ENCODE measurements at places on chromosomes 1 and 21. TPM values are rescaled to one million over a fixed set of nuclear protein-coding genes. Genes with fewer than 3 reads are reported as not detected.

DNASE2B gene
- not detected for polyA plus RNA-seq

SMG7 gene
- polyA plus RNA-seq, result 29.1 TPM

ADCY10 gene
- polyA plus RNA-seq, result 0.03 TPM

SELE gene
- not detected for polyA plus RNA-seq

RPAP2 gene
- 6.6 TPM for polyA plus RNA-seq

TPTE gene
- polyA plus RNA-seq, result not detected

EPHX1 gene
- polyA plus RNA-seq, result 279 TPM

OR6P1 gene
- polyA plus RNA-seq, result not detected

PCAT6 gene
- 1.9 TPM for polyA plus RNA-seq

OR14K1 gene
- not detected for polyA plus RNA-seq

RBBP5 gene
- 15.9 TPM for polyA plus RNA-seq

SLC27A3 gene
- 2.7 TPM for polyA plus RNA-seq

TMIGD3 gene
- polyA plus RNA-seq, result not detected

C1QB gene
- polyA plus RNA-seq, result not detected

FAM177B gene
- polyA plus RNA-seq, result not detected

FAM72C gene
- 10.9 TPM for polyA plus RNA-seq

GRCh38 chr21:32022146-32022545 lies 149.3 kb downstream of the HUNK start:
- no peak for DNase-seq

GRCh38 chr21:40595806-40596205 lies 251.2 kb downstream of the DSCAM start:
- no peak for DNase-seq

DNA sequence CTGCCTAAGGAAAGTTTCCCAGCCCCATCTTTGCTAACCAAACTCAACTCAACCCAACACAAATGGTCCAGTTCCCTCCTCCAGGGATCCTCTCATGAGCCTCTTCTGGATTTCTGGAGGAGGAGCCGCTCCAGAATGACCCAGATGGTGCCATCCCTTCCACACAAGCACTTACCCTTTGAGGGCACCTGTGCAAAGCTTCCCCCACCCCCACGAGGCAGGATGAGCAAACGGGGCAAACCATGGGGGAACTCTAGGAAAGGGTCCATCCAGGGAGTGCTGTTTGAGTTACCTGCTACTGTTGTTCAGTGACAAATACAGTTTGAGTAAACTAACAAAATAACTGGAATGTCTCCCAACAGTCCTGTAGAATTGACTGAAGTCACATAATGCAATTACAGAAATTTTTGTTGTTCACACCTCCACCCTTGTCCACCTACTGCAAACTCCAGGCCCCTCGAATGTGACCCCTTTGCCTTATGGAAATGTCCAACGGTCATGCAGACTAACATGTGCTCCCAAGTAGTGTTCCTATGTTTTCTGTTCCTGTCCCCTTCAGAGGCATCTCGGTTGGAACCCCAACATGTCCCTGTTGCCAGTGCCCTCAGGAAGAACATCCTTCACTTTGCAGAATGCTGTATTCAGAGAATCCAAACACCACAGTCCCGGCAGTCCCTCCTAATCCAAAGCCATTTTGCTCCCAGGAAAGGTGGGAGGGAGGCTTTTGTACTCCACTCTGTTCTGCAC lies 160.1 kb downstream of the RRAGC start:
- DNase-seq, result no peak

- no peak for DNase-seq
Measured at GRCh38 chr1:16189003-16189402, 23.4 kb downstream of the ARHGEF19 start.

- DNase-seq, result no peak
Measured at GRCh38 chr1:1123581-1124507, 8.0 kb upstream of the C1orf159 start.

GRCh38 chr1:199724049-199724448 lies 303.5 kb upstream of the NR5A2 start:
- no peak for DNase-seq

DNA sequence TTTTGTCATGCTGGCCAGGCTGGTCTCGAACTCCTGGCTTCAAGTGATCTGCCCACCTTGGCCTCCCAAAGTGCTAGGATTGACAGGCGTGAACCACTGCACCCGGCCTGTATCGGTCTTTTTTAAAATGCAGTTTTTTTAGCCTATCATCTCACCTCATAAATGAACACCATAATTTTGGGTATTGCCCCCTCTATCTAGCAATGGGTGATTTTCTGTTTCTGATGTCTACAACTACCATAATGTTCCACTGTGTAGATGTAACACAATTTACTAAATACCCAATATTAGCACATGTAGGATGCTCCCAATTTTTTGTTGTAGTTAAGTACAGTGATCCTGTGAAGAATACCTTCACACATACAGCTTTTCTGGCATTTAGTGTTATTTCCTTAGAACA lies 2.0 kb upstream of the CAMTA1 start:
- no peak for DNase-seq

GRCh38 chr1:95366498-95366897 lies 132.5 kb downstream of the RWDD3 start:
- no peak for DNase-seq

DNA sequence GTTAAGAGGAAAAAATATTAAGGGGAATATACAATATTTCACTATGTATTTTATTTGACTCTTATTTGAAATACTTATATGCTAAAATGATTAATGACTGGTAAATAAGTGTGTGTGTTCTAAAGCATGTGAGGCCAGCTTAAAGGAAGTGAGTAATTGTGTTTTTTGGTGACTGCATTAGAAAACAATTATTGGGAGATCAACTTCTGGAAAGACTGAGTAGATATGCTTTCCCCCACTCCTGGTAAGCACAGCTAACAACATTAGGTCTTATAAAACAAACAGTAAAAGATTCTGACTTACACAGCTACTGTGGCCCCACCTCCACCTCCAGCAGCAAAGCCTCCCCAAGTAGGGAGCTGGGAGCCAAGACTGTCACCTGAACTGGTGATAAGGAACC lies 403.0 kb downstream of the SRGAP2C start:
- no peak for DNase-seq

DNA sequence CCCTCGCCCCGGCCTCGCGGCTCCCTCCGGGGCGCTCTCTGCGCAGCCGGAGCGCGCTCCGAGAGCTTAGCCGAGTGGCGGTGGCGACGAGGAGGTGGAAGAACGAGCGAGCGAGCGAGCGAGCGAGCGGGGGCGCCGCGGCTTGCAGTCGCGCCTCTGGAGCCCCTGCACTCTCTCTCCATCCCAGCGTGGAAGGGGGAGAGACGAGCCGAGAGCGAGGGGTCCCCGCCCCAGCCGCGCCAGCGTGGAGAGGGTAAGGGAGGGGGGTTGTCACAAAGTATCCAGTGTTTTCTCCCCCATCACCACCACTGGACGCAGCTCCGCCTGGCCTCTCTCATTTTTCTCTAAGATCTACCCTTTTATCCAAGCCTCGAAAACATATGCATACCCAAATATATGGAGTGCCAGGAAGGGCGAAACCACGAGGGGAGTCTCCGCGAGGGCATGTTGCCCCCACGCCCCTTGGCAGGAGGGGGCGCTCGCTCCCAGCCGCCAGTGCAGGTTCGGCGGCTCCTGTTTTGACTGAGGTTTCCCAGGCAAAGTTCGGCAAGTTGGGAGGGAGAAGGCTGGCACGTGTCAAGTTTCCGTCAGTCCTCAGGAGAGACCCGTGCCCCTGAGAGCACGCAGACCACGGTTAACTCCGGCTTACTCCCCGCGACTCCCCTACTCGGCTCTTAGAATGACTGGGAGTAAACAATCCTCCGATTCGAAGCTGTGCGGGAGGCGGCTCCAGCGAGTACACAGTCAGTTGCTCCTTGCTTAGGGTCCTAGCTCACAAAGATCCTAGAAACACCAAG lies 569 bp upstream of the DAB1 start:
- peak; percentile 12 for DNase-seq

DNA sequence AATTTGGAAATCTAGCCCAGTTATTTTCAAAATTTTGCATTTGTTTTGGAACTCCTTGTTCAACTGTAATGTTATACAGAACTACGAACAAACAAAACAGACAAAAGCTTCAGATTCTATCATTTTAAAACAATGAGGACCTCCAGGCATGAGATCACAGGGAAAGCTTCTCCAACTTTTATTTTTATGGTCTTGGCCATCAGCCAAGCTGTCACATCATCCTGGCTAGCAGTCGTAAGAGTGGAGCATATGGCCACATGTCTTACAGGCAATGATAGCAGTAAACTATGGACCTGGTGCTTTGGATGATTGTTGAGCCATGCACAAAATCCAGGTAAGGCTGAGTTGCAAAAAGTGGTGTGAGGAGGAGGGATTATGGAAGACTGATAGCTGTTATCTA lies 299.6 kb downstream of the LMX1A start:
- no peak for DNase-seq

GRCh38 chr1:14775434-14775833 lies 176.9 kb downstream of the KAZN start:
- no peak for DNase-seq

DNA sequence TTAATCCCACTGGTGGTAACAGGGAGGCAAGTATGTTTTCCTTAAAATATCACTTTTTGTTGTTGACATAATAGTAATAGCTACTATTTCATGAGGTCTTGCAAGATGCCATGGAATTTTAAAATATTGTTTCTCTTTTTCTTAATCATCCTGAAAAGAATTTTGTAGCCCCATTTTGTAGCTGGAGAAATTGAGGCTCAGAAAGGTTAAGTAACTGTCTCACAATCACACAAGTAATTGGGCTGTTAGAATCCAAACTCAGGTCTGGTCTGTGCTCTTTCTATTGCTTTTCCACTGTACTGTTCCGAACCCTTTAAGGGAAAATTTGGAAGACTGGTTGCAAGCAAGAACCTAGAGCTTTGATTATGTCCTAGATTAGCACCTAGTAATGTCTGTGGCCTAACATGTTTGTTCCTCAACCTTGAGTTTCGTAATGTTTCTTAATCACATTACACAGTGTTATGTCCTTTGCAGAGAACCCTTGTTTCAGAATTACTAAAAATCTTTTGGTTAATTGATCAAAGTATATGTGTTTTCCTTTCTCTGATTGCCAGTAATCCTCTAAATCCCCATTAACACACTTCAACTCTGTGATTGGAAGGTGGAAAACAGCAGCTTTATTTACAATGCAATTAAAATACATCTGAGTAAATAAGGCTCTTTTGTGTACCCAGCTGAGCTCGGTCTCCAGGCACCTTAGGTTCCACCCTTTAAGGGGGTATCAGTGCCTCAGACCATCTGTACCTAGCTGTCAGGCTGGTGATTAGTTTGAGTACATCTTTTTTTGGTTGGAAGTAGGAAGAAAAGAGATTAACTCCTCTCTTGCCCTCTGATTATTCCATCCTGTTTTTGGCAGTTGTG lies 10.4 kb downstream of the LRRC42 start:
- DNase-seq, result no peak

DNA sequence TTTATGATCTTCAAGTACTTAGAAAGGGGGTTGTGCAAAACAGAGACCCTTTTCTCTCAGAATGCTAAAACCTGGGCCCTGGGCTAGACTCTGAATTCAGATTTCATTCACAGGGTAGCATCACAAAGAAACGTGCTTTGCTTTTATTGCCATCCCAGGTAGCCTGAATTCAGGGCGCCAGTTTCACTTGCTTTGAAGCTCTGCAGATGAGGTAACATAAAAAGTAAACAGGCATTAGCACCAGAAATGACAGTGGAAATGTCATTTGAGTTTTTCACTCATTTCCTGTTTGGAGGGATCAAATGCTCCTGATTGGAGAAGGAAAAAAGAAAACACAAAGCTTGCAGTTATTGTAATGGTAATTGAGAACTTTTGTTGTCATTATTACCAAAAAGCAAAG lies 2.6 kb downstream of the SYPL2 start:
- no peak for DNase-seq

DNA sequence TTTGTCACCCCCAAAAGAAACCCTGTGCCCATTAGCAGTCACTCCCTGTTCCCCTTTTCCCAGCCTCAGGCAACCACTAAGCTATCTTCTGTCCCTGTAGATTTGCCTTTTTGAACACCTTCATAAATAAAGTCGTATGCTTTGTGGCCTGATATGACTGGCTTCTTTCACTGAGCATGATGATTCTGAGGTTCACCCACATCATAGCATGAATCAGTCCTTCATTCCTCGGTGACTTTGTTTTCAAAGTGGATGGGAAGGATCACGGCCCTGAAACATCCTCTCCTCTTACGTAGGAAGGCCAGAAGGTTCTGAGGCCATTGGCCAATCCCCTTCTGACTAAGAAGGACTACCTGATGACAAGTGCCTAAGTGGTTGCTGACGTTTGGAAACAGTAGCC lies 39.1 kb downstream of the NIPAL3 start:
- no peak for DNase-seq

DNA sequence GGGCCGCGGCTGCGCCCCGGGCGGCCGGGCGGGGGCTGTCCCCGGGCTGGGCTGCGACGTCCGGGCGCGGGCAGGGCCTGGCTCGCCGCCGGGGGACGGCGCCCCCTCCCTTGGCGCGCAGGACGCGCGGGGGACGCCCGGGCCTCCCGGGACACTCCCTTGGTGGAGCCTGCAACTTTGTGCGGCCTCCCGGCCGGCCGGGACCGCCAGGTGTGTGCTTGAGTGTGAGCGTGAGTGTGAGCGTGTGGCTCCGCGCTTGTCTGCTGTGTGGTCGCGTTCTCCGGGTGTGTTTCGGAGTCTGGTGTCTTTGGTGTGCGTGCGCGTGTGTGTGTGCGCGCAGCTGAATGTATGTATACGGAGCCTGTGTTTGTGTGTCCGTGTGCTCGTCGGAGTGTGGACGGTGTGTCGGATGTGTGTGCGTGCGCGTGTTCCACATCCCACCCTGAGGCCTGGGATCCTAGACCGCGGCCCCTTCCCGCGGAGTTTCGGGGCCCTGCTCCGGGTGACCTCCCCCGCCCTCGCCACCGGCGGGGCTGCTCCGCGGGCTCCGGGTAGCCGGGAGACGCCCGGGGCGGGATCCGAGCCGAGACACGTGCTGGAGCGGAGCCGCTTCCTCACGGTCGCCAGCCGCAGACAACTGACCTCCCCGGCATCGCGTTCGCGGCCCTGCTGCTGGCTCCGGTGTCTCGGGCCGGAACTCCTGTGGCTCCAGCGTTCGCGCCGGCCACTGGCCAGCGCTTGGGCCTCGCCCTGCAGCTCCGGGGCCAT lies 1.7 kb downstream of the PTPRU start:
- peak; percentile 12 for DNase-seq

DNA sequence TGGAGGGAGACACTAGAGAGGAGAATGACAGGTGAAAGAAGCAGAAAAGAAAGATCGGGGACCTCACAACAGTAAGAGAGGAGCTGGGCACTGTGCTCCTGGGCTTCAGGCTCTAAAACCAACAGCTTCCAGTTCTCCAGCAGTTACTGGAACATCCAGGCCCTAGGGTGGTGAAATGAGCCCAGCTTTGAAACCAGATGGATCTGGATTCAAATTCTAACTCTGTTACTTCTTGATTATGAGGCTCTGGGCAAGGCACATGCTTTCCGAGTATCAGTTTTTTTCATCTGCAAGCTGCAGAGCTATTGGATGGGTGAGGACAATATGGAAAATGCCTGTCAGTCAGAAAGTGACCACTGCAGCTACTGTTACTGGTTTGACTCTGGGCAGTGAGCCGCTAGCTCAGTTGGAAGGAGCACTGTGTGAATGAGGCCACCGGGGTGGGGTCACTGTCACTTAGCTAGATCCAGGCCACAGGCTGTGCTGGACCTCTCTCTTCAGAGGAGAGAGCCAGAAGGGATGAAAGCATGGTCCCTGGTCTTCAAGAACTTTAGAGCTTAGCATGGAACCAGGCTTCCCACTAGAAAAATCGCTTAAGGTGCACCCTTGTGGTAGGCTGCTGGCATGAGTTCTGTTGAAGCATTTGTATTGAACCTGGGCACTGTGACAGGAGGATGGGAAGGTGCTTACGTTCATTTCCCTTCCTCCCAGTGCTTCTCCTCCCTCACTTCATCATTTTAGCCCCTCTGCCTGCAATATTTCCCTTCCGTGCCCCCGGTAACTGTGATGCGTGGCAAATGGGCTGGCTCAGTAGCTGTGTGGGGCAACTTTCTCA lies 12.2 kb downstream of the PLEKHO1 start:
- DNase-seq, result no peak

- no peak for DNase-seq
Measured at GRCh38 chr1:168731244-168731953, 2.4 kb upstream of the DPT start.
